ENCODE measurements at places on chromosomes 1 and 21. TPM values are rescaled to one million over a fixed set of nuclear protein-coding genes. Genes with fewer than 3 reads are reported as not detected.

GRCh38 chr1:40908350-40908749 is 46.2 kb upstream of the CITED4 start:
- no peak for DNase-seq

Gene AKR1A1
- total RNA-seq = 93.4 TPM

DNA sequence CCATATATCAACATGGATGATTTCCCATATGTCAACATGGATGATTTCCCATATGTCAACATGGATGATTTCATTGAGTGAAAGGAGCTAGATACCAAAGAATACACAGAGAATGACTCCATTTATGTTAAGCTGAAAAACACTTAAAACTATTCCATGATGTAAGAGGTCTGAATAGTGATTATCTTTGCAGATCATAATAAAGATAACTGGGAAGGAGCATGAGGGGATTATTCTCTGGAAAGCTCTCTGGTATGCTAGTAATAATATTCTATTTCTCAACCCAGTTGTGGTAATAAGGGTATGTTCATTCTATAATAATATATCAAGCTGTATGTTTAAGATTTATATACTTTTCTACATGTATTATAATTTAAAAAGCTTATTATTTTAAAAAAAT is 14.1 kb downstream of the SYNJ1 start:
- no peak for DNase-seq

- DNase-seq = no peak
Measured at GRCh38 chr1:118244194-118244593, 59.2 kb upstream of the SPAG17 start.

Gene FAM110D
- total RNA-seq = 2.4 TPM

DNA sequence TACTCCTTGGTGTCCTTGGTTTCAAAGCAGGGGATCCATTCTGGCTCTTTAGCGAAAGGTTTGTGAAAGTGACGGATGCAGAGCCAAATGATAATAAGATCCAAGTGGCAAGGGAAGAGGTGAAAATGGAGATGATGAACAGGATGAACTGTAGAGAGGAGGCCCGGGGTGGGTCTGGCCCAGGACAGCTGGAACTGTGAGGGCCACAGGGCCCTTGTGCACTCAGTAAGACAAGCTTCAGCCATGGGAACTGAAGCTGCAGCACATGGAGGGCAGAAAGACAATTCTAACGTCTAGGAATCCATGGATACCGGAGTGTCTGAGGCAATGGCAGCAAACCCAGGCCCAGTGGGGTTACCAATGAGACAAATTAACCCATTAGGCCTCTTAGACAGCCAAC is 4.8 kb downstream of the KCNA2 start:
- no peak for DNase-seq

DNA sequence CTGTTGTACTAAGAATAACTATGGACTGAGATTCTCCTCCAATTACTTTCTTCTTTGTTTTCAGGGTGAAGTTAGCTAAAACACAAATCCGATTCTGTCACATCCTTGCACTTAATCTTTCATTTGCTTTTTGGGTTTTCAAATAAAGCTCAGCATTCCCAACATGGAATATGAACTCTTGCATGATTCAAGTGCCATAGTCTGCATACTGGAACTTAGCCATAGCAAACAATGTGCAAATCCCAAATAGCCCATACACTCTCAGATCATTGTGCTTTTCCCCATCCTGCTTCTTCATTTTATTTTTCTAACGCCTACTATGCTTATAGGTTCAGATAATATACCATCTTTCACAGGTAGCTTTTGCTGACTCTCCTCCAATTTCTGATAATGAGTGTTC is 455.8 kb upstream of the PRMT6 start:
- DNase-seq = no peak

DNA sequence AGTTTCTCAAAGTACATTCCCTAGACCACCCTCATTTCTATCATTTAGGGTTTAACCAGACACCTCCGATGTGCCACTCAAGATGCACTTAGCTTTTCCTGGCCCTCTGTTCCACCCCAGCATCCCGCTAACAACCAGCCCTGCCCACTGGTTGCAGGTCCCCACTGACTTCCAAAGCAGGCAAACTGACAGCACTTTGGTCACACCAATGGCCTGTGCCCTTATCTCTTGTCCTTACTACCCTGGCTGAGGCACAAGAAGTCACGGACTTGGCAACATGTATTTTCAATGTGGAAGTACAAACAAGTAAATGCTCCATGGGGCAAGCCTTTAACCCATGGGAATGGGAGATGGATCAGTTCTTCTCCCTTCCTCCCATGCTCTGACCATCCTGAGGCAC is 357.1 kb downstream of the OMA1 start:
- DNase-seq = peak; percentile 62

DNA sequence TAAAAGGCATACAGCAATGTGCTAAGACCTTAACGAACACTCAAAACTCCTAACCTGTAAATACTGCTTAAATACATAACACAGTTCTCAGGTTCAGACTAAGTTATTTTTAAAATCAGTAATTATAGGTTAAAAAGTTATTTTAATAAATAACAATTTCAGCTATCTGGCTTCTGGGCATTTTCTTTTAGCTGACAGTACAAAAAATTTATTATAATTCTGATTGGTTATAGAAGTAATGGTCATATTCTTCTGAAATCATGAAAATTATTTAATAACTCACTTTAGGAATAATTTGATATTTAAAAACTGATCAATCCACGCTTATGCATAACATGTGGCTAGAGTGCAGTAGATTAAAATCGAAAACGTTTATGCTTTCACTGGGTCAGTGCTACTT is 10.7 kb downstream of the RGS18 start:
- no peak for DNase-seq

GRCh38 chr1:179066471-179066870 is 15.4 kb upstream of the TOR3A start:
- DNase-seq = no peak

DNA sequence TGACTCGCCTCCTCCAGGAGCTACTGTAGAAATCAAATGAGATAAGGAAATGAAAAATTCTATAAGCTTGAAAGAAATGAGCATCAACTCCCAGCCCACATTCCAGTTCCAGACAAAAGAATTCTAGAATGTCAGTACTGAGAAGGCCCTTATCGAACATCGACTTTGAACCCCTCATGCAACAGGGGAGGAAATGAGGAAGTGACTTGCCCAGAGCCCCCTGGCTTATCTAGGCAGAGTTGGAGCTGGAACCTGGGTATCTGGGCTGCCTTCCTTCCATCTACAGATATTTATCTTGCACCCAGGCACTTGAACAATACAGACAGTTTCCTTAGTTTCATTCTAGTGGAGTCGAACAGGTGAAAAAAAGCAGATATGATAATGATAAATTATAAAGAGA is 22.3 kb downstream of the MECR start:
- no peak for DNase-seq

DNA sequence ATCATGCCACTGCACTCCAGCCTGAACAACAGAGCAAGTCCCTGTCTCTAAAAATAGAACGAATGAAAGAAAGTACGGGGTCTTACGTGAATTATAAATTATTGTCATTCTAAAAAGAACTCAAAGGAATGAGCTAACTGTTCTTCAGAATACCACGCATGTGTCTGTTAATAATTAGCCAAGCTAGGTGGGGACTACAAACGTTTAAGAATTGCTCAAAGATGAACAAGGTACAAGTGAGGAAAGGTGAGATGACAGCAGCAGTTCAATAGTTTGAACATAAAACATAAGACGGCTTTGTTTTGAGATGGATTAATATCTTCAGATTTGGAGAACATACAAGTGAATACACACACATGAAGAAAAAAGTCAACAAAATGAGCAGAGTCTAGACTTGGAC is 79.6 kb downstream of the UBR4 start:
- DNase-seq = no peak

Gene PDC
- not detected for total RNA-seq

DNA sequence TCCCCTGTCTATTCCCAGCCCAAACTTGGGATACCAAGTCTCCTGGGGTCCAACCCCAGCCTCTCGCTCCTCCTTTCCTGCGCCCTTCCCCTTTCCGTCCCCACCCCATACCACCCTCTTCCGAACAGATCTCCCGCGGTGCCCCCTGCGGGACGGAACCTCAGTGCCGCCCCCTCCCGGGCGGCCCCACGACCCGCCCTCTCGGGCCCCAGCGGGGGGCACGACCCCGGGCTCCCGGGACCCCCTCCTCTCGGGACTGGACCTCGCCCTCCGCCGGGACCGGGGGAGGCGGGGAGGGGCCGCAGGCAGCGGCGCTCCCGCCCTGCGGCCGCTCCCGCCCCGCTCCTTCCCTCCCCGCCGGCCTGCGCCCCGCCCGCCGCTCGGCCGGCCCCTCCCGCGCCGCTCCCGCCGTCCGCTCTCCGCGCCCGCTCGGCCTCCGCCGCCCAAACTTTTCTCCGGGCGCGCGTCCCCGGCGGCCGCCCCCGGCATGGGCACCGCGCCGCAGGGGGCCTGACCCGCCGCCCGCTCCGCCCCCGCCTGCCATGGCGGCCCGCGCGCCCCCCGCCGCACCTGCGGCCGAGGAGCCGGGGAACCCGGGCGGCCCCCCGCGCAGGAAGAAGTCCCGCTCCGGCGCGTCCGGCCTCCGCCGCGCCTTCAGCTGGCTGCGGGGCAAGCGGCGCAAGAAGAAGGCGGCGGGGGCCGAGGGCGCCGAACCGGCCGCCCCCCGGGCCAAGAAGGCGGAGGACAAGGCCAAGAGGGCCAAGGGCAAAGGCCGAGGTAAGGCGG is 39.0 kb upstream of the SYNC start:
- DNase-seq = peak; percentile 65

DNA sequence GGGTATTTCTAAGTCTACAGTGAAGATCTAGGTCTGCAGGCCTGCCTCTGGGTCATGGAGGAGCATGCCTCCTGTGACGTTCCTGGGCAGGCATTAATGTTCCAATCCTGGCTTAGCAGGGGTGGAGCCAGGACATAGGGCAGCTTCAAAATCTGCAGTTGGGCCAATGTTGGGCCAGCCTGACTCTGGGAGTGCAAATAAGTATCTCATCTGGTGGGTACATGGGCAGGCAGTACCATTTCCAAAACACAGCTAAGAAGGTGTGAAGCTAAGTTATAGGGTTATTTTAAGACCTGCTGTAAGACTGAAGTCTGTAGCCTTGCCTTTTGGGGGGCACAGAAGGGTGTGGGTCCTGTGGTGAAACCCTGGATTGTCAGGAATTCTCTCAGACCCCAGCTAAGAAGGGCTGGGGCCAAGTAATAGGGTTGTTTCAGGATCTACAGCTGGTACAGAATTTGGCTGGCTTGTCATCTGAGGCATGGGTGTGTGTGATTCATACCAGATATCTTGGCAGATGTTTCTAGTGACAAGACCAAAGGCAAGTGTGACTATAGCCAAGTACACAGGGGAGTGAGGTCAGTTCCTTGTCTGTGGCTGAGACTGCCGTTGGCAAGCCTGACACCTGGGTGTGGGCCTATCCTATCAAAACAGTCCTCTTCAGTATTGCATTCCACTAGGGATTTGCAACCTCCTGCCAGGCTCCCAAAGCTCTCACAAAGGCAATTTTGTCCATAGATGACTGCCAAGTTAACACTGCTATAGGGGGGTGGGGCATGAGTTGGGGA is 468.7 kb upstream of the B3GALT2 start:
- peak; percentile 34 for DNase-seq

Gene GJA4
- total RNA-seq = 25.1 TPM

DNA sequence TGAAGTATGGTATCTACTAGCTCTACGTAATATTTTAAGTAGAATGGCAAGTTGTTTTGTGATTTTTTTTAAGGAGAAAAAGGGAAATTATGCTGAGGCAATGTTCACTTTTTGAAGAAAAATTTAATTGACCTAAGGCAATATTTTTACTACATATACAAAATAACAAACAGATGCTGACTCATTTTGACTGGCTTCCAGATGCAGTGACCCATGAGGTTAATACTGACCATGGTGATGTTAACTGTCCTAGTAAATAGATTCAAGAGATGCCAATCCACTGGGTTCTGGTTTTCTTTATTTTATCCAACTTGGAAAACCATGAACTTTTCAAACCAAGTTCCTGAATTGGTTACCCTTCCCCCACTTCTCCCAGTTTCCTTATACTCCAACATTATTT is 154.9 kb downstream of the CRB1 start:
- no peak for DNase-seq

- DNase-seq = no peak
Measured at GRCh38 chr1:10975567-10976326, 36.7 kb upstream of the TARDBP start.

DNA sequence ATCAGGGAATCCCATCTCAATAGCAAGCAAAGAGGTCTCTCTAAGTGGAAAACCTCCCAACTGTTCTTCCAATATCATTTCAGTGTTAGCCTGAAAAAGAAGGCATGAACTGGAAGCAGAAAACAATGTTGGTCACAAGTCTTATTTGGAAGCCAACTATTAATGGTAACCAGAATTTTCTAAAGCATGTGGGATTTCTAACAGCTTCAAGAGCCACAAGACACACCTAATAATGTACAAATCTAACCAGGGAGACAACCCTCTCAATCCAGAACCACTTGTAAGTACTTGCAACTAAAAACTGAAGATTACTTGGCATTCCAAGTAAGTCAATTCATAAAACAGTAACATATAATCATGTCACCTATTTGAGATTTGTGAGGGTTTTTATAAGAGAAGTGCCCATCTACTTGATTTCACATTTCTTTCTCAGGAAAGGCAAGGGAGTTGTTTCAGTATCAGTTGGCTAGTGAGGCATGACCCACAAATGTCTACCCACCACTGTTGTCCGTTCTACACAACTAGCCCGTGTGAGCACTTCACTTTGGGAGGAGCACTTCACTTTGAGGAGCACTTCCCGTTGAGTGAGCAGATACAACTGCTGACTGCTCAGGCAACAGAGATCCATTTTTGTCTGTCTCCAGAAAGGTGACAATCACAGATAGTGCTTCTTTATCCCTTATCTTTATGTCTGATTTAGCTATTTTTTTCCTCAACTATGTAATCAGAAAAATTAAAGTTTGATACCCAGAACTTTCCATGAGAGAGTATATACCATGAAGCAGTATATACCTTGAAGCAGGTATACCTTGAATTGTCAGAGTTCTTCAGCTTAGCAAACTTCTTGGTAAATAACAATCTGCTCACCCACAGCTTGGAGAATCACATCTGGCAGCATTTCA is 11.1 kb downstream of the STX6 start:
- no peak for DNase-seq
